Activated CD4-positive, alpha-beta T cell treated with anti-CD3 and anti-CD28 coated beads, Interleukin-2, amount 10 ng/mL, durations not matched to agents 24 days and 14 days (primary cell): ENCODE measurements at places on chromosomes 5 and 9. TPM values are rescaled to one million over a fixed set of nuclear protein-coding genes. Genes with fewer than 3 reads are reported as not detected.

Gene SGCD
- not detected in 2 replicates for total RNA-seq

Gene FAT2
- not detected in 2 replicates for total RNA-seq

Gene MBLAC2
- 6.1 and 6.4 TPM in 2 replicates for total RNA-seq

DNA sequence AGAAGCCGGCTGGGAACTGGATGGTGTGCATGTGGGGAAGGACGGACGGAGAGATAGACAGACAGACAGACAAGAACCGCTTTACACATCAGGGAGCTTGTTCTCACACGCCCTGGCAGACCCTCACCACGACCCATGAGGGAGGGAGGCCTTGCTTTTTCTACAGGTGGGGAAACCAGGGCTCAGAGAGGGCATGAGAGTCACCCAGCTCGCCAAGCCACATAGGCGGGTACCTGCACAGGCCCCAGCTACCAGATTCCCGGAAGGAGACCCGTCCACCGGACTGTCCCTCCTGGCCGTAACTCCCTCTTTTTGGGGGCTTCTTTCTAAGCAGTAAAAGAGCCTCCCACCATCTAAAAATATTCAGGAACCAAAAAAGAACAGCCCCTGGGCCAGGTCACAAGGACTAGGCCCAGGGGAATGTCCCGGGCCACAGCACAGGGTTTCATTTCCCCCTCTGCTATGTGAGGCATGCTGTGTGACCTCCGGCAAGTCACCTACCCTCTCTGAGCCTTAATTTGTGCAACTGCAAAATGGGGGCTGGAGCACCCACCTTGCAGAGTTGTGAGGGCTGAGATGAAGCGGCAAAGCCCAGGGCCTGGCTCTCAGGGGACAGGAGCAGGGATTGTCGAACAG lies 84.4 kb upstream of the SARDH start:
- H3K36me3 ChIP-seq, result no peaks in the 10 kb centered on the region
- H3K4me3 ChIP-seq, result no peak overlapping the region
- H3K27ac ChIP-seq, result no peak overlapping the region
- DNase-seq, result no peak

- peaks cover 16% of the 10 kb centered on the region for H3K36me3 ChIP-seq
- H3K4me3 ChIP-seq, result peak overlapping the region; percentile 91
- H3K27me3 ChIP-seq, result no peaks in the 10 kb centered on the region
- peaks cover 9% of the 10 kb centered on the region for H3K4me1 ChIP-seq
- no peak for DNase-seq
- peak overlapping the region; percentile 97 for H3K27ac ChIP-seq
Observed at GRCh38 chr9:128321879-128322403, 306 bp downstream of the TRUB2 start.

GRCh38 chr5:148970228-148970627 lies 92.6 kb downstream of the SH3TC2 start:
- H3K27me3 ChIP-seq, result peaks cover 12% of the 10 kb centered on the region
- DNase-seq, result no peak
- no peak overlapping the region for H3K4me3 ChIP-seq
- no peaks in the 10 kb centered on the region for H3K36me3 ChIP-seq

DNA sequence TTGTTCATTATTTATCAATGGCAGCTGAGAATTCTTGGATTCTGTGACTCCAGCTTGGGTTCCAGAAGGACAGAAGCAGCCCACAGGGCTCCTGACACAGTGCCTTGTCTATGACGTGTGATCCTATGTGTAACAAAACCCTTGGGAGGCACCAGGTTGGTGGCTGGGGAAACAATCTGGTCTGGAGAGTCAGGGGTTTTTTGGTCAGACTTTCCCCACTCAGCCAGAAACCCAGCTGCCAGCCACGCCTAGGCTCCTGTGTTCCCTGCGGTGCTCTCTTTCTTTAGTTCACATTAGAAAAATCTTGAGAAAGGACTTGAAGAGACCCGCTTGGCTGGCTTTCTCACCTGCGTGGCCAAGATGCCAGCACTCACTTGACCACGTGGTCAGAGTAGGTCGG lies 15.5 kb upstream of the ZBED3 start:
- no peak overlapping the region for H3K4me3 ChIP-seq
- H3K27me3 ChIP-seq, result no peaks in the 10 kb centered on the region
